ENCODE measurements at places on chromosomes 3 and 15.

DNA sequence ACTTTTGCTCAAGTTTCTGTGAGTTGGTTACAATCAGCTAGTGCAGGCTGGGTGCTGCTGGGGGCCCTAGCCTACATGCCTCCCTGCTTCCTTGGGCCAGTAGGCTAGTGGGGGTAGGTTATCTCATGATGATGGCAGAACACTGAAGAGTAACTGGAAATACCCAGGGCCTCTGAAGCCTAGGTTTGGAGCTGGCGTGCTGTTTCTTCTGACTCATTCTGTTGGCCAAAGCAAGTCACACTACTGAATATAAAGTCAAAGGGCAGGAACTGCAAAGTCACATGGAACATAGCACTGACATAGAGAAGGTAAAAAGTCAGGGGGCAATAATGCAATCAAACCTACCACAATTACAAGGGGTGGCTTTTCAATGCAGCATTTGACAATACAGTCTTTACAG is 34.5 kb downstream of the RASGRP1 start:
- DNase-seq: peak; percentile 16

DNA sequence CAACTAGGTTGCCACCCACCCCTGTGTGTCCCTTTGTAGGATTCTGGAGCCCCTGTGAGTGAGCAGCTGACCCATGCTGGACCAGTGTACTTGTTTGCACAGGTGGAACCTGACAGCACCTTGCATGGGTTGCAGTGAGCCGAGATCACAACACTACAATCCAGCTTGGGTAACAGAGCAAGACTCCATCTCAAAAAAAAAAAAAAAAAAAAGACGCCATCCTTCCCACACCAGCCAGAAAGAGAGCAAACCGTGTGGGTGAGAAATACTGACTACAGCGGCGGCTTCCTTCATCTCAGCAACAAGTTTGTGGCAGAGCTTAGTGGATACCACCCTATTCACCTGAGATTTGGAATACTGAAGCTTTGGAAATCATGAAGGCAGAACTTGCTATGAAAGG is 746 bp upstream of the CD80 start:
- no peak for DNase-seq

- no peak for DNase-seq
Observed at GRCh38 chr3:69462022-69462825, 76.3 kb upstream of the FRMD4B start.

- DNase-seq: no peak
Observed at GRCh38 chr3:168065569-168065968, 30.2 kb downstream of the GOLIM4 start.

GRCh38 chr15:41876689-41877088 is 17.2 kb downstream of the SPTBN5 start:
- DNase-seq: no peak

DNA sequence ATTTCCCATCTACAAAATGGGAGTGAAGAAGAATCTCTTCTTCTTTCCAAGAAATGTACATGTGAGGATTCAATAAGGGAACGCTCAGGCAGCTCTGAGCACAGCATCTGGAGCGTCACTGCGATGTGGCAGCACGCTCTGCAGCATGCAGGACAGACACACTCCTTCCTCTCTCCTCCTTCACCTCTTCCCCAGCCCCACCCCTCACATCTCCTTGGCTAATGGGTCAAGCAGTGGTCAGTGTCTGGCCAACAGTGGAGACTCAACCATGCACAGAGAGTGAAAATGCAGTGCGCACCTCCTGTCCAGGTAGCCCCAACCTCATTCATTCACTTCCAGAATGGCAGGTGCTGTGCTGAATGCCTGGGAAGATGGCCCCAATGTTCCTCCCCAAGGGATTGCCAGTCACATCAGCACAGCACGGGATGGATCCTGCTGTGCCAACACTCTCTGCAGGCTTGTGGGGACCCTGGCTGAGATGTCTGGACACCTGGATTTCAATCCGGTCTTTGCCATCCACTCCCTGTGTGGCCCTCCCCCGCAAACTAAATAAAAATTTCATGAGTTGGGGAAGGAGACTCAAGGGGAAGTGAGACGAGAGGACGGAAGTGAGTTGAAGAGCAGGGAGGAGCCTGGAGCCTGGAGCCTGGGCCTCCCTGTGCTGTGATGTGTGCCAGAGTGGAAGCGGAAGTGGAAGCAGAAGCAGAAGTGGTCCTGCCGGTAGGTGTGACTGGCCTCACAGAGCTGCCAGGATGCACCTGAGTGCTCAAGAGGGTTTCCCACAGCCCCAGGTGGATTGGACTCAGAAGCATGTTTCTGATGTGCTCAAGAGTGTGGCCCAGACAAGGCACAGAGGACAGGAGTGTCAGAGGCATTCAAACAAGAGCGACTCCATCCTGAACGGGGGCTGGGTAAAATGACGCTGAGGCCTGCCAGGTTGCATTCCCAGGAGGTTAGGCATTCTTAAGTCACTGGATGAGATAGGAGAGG is 163.9 kb downstream of the SMAD6 start:
- DNase-seq: no peak

GRCh38 chr15:63189941-63190768 is 749 bp downstream of the RAB8B start:
- no peak for DNase-seq

GRCh38 chr3:127538569-127538968 is 52.0 kb downstream of the TPRA1 start:
- no peak for DNase-seq
